ENCODE measurements at places on chromosomes 16 and 17.
A peak's percentile ranks its signal among the peaks of the same experiment; 100 is the strongest.

GRCh38 chr16:56477096-56477878, 25.9 kb downstream of the OGFOD1 start:
- DNase-seq = peak; percentile 81

- DNase-seq = no peak
These were observed 758 bp upstream of the UBALD2 start for GRCh38 chr17:76264425-76264754.

DNA sequence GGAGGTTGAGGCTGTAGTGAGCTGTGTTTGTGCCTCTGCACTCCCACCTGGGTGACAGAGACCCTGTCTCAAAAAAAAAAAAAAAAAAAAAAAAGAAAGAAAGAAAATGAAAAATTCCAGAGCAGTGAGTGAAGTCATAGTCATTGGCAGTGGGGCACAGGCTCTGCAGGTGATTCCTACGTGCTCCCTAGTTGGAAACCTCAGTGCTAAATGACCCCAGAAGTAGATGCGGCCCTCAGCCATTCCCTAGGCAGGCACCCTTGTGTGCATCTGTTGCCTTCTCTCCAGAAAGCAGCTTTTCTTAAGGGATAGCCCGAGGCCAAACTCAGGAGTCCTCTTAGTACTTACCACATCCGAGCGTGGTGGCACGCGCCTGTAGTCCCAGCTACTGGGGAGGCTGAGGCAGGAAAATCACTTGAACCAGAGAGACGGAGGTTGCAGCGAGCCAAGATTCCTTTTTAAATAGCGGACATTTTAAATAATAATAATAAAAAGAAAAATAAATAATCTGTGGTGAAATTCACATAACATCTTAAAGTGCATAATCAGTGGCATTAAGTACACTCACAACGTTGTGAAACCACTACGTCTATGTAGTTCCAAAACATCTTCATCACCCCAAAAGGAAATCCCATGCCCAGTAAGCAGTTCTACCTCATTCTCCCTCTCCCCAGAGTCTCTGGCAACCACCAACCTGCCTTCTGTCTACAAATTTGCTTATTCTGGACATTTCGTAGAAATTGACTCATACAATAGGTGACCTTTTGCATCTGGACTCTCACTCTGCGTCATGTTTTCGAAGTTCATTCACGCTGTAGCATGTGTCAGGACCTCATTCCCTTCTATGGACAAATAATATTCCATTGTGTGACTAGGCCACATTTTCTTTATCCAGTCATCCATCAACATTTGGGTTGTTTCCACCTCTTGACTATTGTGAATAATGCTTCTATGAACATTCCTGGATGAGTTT, 12.5 kb upstream of the SPHK1 start:
- DNase-seq = peak; percentile 96

DNA sequence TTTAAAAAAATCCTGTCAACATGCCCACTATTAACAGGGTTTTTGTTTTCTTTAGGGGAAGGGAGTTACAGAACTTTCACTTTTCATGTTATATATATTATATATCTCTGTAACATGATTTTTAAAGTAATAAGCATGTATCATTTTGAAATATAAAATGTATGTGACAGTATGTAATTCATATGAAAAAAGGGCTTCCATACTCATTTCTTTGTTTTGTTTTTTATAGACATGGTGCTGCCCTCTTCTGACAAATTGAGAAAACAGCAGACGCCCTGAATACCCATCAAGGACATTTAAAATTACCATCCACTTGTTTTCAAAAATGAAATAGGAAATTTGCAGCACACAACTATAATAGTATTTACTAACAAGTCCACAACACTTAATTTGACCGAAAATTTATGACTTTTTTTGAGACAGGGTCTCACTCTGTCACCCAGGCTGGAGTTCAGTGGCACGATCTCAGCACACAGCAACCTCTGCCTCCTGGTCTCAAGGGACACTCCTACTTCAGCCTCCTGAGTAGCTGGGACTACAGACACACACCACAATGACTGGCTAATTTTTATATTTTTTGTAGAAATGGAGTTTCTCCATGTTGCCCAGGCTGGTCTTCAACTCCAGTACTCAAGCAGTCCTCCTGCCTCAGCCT, 30.4 kb downstream of the CFDP1 start:
- DNase-seq = peak; percentile 61
